HS-27A (cell line): ENCODE measurements at places on chromosomes 16 and 17.

DNA sequence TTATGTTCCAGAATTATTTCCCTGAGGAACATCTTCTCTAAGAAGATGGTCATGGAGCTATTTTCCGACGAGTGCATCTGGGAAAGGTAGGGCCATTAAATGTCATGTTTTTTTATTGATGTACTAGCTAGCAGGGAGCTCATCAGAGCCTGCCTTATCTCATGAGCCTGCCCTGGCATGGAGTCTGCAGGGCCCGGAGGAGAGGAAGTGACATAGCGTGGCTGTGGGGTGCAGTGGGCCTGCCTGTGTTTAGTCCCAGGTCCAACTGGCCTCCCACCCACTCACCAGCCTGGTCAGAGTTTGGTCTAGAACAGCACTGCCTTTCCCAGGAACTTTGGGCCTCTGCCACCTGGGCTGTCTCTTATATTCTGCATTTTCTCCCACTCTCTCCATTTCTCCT, 389.8 kb downstream of the SNX29 start:
- no peak for DNase-seq

- DNase-seq: no peak
Measured at GRCh38 chr17:69874175-69874670, 200.8 kb upstream of the KCNJ16 start.

- no peak for DNase-seq
Measured at GRCh38 chr17:46910179-46910927, 12.6 kb upstream of the GOSR2 start.

GRCh38 chr17:59353106-59353854, 21.8 kb downstream of the YPEL2 start:
- no peak for DNase-seq

DNA sequence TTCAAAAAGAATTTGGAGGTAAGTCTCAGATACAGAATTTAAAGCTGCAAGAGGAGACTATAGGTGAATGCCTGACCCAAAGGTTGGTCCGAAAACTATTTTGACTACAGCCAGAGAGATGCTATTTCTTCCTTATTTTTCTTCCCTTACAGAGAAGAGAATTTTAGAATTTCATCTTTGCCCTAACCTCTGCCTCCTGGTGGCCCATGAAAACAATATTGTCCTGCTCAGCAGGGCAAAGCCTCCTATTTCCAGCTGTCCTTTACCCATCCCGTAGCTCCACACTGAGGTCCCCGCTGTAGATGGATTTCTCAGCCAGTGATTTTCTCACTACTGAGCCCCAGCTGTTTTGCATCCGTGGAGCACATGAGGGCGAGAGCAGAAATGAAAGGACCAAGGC, 24.6 kb downstream of the HOXB1 start:
- no peak for DNase-seq

DNA sequence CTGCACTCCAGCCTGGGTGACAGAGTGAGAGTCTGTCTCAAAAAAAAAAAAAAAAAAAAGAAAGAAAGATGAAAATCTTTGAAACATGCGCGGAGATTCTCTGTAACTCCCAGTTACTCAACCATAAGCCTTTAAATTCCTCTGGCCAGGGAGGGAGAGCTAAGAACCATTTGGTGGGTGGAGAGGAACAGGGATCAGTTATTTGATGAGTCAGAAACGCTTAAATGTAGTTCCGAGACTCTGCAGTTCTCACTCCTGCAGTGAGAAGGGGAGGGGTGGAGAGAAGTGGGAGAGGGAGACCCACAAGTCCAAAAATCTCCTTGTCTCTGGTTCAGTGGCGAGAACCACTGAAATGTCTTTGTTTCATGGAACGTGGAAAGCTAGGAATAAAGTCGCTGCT, 266.7 kb downstream of the SOX9 start:
- peak; percentile 73 for DNase-seq

- DNase-seq: no peak
Measured at GRCh38 chr17:21263376-21263775, 10.2 kb upstream of the NATD1 start.

GRCh38 chr17:48930435-48930873, 14.2 kb downstream of the SNF8 start:
- no peak for DNase-seq

DNA sequence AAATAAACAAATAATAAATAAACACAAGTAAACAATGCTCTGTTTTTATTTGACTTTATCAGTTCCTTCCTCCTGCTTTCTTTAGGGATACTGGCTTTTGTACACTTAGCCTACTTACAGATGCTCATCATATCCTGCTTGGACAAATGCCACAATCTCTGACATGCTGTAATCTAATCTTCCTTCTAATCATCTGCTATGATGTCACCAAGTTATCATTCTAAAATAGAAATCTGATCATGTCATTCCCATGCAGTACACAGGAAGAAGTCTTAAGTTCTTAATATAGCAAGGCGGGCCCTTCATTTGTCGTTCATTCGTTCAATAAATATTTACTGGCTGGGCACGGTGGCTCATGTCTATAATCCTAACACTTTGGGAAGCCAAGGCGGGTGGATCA, 9.1 kb upstream of the UBB start:
- DNase-seq: peak; percentile 67

DNA sequence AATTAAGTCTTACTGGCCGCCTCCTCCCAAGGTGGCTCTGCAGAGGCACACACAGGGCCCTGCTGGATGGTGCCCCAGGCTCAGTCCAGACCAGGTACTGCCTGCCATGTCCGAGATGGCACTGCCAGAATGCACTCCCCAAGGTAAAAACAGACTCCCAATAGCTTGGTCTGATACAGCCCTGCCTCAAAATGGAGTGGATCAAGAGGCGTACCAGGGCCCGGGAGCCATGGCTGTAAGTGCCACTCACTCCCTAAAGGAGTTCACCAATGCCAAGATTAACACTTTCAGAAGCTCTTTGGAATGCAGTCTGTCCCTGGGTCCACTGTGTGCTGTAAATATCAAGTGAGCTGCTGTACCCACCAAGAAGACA, 576 bp upstream of the MYO18A start:
- DNase-seq: no peak

DNA sequence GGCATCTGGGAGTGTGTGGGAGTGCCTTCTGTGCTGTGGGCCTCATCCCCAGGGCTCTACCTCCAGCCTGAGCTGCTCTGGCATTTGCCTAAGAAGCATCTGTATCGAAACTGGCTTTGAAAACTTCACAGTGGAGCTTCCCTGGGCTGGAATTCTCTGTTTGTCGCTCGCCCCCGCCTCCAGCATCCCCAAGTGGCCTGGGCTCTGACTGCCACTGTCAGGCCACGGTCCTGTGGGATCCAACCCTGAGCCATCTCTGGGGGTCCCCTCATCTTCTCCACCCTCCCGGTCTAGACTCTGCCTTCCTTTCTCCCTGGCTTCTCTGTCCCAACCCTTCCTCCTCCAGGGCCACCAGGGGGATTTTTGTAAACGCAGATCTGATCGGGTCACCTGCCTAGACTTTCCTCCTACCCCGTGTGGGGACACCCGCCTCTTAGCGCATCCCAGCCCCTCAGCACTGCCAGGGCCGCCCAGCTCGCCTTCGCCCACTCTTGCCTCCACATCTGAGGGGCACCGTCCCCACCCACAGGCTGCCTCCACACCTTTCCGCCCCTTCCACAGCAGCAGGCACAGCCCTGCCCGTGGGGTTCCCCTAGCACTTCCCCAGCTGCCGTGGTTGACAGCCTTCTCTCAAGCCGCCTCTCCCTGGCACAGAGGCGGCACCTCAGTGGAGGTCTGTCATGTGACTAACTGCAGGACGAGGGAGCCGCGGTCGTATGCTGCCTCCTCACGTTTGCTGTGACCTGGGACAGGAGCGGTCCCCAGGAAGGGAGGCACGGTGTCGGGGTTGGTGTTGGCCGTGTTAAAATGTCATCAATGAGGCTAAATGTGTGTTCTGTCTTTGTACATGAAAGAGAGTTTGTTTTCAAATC, 12.0 kb downstream of the TBC1D24 start:
- no peak for DNase-seq

GRCh38 chr16:674214-674881, 1.1 kb upstream of the RHBDL1 start:
- no peak for DNase-seq
